ENCODE measurements at places on chromosomes 2 and 18.

DNA sequence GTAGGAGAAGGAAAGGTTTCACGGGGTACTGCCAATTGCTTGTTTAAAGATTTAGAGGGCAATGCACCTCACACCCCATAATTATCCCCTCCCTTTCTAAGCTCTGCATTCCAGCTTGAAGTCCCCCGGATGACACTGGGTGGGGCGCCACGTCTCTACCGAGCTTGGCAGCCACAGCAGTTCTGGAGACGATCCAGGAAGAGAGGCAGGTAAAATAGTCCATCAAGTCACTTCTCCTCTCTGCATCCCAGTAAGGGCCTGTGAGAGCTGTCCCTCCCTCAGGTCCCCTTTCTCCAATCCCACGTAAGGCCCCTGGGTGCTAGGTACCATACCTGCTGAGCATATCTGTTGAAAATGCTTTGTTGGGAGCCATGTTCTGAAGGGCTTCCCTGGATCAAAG is 65.7 kb downstream of the CAPN13 start:
- no peak for DNase-seq

- DNase-seq = no peak
These were observed 98.9 kb downstream of the CSRNP3 start for GRCh38 chr2:165568361-165568760.

- DNase-seq = no peak
These were observed 258.5 kb downstream of the TWIST2 start for GRCh38 chr2:239106314-239106908.

GRCh38 chr2:168254158-168254935 is 7.0 kb upstream of the STK39 start:
- DNase-seq = no peak

DNA sequence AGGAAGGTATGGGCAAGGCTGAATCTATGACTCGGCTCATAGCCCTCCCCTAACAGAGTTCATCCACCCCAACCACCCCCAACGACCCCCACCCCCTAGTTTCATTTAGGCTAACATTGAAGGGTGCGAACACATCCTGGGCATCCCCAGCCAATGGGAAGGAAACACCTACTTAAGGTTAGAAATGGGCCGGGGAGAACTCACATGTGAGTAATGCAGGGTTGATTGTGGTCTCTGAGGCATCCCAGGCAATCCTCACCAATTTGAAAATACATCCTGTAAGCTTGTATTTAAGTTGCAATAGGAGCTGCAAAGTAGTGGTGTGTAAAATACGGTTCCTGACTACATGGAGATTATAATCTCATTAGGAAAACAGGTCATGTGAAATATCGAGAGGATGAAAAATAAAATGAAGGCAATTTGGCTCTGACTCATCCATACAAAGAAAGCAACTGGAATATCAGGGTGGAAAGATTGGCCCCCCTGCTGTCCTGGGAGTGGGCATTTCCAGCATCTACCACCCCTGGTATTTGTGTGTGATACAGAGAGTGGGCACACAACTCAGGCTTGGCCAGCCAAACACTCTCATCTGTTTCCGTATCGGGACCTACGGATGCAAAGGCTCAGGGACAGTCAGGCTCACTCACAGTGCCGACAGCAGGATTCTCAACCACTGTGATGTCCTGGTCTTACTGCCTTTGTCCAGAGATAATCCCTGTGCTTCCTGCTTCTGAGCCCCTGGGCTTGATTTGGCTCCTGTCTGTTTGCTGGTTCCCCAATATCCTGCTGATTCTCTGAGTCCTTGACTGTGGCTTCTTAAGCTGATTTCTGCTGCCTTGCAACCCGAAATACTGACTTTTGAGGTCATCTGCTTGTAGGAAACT is 90.0 kb upstream of the NCKAP5 start:
- DNase-seq = no peak

GRCh38 chr18:56959120-56959519 is 187.8 kb upstream of the BOD1L2 start:
- no peak for DNase-seq

DNA sequence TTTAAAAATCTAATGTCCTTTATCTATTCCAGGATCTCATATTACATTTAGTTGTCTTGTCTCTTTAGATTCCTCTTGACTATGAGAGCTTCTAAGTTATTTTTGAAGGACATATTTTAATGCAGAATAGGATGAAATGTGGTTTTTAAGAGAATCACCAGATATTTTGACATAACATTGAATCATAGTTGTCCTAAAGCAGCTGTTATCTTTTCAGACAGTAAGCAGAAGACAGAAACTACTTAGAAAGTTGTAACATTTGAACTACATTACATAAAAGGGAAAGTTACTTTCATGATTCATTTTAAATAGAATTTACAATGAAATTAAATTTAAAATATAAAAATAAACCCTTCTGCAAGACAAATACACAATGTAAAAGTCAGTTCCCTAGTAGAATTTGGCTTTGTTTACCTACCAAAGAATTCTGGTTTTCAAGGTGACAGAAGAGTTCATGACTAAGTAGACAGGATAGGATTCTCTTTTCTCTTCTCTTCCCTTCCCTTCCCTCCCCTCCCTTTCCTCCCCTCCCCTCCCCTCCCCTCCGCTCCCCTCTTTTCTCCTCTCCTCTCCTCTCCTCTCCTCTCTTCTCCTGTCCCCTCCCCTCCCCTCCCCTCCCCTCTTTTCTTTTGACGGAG is 186.0 kb downstream of the DIS3L2 start:
- no peak for DNase-seq
